NCI-H1105 (cell line): ENCODE measurements at places on chromosomes 16 and 17.

DNA sequence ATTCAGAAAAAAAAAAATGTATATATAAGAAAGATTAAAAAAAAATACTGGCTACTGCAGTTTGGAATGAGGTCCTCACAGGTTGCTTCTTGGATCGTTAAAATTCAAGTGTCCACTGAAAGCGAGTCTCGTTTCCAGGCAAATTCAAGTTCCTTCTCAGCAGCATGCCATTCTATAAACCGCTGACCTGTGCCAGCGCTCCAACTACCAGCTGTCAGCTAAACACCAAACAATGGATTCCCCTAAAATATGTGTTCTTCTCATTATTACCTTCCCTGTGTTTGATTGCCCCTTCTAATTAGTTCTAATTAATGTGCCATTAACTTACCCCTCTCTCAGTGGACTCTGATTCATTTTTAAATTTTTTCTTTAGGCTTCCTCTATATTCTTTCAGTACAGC is 92.4 kb downstream of the DNAH9 start:
- DNase-seq, result no peak

DNA sequence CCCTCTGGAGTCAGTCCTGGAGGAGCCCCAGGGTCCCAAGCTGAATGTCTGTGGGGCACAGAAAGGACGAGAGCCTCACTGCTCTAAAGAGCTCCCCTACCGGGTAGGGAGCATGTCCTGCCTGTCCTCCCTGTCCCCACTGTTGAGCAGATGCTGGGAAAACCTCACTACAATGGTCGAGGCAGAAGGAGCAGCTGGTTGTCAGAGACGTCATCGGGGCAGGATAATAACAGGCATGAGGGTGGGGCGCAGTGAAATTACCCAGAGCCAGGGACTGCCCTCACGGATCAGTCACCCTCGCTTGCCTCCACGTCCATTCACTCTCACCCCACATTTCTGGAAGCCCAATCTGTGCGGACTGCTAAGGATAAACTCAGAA is 538 bp downstream of the TM4SF5 start:
- no peak for DNase-seq

DNA sequence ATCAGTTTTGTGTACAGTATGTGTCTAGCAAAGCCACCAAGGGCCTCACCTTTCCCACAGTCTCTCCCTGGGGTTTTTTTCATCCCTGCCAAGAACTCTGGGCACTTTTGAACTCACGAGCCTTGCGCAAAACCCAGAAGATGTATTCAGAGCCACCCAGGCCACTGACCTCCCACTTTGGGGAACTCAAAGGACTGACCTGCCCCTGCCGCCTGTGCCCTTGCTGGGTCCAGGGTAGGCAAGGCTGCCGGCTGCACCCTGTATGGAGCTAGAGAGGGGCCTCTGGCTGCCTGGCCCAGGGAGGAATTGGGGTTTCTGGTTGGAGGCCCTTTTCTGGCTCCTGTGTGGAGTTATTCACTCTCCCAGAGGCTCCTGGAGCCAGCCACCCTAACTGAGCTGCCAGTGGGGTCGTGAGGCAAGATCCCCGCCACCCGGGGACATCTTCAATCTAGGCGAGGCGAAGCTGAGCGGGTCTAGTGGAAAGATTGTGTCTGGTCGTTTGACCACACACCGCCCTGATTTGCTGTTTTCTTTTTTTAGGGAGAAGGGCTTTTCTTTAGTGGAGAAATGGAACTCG is 1.9 kb downstream of the CDK5R1 start:
- no peak for DNase-seq

DNA sequence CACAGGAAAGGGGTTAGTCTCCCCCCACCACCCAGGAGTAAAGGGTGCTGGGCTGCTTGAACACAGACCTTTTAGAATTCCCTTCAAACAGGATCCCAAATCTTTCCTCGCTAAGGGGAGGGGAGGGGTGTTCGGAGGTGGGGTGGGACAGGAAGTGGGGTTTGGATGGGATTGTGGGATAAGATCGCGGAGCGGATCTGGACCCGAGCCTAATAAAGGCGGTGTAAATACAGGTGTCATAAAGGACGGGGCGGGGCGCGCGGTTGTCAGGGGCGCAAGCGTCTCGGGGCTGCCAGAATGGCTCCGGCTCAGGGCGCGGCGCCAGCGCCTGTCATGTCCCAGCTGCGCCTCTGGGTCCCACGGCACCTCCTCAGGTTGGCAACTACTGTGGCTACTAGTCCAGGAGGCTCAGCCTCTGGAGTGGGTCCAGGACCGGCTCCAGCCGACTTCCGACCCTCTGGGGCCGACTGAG is 59.8 kb upstream of the FBXO47 start:
- DNase-seq, result peak; percentile 67

DNA sequence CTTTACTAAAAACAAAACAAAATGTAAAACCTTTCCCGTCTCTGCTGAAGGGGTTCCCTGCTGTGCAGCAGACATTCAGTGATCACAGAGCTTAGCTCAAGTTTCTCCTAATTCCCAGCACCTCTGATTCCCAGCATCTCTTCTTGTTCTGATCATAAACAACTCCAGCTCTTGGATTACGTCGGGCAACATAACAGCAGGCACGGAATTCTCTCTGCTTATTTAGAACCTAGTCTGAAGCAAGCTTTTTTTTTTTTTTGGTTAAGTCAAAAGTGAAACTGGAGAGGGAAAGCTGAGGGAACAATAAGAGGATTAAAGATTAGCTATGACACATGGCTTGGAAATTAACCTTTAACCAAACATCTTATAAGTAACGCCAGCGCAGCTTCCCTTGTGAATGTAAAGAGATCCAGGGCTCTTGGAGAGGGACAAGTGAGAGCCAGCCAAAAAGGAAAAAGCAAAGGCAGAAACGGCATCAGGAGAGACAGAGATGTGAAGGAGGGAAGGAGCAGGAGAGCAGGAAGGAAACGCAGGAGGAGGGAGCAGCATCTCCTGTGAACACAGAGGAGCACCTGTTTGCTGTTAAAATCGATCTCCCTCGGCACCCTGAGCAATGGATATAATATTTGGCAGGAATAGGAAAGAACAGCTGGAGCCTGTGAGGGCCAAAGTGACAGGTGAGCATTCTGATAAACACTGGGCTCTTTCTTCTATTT is at the start of gene BCO1:
Gene BCO1, plus strand, starts transcription at position 394 of the 716 bp plus-strand sequence. Its CDS starts 220 bp downstream, at position 614.
- DNase-seq, result peak; percentile 8

DNA sequence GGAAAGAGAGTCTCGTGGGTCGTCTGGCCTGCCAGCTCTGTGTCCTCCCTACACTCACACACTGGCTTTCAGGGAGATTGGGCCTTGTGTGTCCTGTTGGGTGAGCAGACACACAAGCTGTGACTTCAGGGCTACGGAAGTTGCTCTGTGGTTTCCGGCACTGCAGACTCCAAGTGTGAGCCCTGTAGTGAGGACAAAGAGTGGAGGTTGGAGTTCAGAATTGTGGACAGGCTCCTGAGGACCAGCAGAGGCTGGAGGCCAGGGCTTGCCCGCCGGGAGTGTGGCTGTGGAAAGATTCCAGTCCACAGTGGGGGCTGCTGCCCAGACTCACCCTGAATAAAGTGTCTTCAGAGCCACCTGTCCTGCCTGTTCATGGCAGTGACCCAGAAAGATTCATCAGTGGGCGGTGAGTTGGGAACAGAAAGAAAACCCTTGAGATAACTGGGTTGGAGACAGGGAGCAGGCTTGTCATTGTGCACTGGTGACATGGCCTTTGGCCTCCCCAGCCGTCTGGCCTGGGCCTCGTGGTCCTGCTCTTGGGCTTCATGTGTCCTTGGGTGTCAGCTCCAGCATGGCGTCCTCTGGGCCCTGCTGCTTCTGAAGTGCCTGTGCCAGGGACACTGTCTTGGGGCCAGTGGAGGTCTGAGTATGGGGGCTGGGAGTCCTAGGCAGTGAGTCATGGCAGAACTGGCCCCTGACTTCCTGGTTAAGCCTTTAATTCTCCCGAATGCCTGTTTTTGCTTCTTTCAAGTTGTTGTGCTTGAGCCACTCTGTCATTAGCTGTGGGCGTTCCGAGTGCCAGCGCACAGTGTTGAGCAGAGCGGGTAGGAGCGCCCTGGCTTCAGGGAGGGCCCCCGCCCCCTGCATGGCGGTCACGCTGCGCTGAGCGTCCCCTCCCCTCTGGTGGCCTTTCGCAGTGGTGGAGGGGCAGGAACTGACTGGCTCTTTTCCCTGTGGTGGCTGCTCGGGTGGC is 19.9 kb upstream of the ZNF750 start:
- no peak for DNase-seq

DNA sequence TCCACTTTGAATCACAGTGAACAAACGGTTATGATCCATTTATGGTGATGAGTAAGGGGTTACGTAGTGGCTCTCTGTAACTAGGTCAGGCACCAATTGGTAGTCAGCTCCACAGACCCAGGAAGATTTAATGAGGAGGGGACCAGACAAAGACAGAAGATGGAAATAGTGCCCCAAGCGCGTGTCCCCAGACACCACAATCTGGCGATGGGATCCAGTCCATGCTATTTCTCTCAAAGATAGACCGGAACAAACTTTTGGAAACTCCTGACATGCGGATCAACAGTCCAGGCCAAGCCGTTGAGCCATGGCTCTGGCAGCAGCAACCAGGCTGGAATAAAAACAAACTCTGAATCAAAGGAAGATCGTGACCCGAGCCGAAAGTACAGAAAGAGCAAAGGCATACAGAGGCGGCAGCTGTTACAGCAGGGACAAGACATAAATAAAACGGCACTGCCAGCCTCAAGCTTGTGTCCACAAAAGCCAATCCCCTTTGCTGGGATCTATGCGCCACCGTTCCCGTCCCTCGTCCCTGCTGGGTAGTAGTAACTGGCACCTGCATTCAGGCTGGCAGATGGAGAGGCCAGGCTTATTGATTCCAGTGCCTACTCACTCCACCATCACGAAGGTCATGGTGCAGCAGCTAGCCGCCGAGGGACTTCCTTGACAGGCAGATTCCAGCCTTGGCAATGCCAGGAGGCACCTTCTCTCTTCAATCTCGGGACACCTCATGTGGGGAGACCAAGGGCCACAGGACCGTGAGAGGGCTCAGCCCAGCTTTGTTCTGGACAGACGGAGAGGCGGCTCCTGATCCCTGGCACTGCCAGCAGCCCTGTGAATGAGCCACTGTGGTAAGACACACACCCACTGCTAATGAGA is 50.2 kb downstream of the CDH11 start:
- DNase-seq, result no peak

DNA sequence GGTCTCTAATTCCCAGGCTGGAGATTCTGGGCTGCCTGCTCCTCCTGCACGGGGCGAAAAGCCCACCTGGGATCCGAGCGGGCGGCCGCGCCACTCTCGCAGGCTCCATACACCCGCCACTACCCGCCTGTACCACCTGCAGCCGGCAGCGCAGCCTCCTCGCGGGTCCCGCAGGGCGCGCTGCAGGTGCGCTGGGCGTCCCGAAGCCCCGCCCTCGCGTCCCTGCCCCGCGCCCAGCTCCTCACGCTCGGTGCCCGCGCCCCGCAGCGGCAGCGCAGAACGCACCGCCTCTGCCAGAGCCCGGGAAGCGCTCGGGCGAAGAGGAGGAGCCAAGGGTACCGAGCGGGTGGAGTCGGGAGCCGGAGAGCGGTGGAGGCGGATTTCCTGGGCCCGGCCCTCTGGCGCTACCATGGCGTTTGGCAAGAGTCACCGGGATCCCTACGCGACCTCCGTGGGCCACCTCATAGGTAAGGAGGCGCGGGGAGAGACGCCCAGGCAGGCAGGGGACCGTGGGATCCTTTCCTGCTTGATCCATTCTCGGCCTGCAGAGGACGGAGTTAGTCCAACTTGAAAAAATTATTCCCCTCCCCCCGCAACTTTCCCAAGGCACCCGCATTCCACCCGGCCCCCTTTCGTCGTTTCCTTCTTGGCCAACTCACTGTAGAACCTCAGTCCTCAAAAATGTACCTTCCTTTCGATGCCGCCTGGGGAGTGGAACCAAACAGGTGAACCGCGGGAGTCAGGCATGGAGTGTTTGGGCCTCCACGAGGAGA is at the start of gene TOM1L1:
Gene TOM1L1, plus strand, starts transcription at position 396 of the 773 bp plus-strand sequence. Its CDS starts 14 bp downstream, at position 410.
- DNase-seq, result peak; percentile 88

GRCh38 chr16:8626946-8627345 is 5.4 kb downstream of the METTL22 start:
- no peak for DNase-seq

DNA sequence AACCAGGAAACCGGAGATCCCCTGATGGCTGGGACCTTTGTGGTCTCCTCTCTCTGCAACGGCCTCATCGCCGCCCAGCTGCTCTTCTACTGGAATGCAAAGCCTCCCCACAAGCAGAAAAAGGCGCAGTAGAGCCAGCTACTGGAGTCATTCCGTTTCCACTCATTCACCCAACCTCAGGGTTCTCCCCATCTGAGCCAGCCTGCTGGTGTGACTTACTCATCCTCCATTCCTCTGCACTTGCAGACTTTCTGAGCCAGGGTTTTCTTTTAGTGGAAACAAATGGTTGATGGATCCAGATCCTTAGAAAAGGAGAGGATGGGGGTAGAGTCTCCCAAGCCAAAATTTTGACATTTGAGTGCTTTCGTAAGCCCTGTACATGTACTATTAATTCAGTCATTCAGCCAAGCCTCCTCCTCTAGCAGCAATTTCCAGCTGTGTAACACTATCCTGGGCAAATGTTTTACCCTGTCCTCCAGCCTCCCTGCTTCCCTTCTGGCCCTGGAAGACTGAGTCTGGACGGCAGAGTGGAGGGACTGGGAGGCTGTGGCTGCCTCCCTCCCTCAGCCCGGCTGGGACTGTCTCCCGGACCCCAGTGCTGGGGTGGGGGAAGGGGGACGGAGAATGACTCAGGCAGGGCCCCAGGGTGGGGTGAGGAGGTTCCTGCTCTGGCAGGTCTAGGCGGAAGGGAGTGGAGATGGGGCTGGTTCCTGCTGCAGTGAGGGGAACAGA is 2.3 kb downstream of the SOX15 start:
- no peak for DNase-seq

- DNase-seq, result no peak
These were observed 2.3 kb downstream of the CDYL2 start for GRCh38 chr16:80802138-80802537.

DNA sequence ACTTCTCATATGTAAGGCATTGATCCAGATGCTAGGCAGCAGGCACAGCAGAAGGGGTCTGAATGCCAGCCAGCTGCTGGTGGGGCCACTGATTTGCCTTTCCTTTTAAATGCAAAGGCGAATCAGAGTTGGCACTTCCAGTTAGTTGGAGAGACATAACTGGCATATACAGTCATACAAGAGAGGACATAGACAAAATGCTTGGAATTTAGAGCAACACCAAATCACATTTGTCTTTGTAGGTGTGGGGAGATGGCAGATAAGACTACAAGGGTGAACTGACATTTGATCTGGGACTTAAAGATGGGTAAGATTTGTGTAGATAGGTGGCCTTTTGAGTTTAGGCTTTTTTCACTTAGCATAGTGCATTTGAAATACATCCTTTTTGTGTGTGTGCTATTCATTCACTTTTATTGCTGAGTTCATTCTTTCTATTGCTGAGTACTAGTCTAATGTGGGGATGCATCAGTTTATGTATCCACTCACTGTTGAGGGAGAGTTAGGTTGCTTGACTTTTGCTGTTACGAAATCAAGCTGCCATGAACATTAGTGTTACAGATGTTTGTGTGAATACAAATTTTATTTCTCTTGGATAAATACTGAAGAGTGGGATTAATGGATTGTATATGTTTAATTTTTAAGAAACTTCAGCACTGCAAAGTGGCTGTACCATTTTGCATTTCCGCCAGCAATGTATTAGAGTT is 74.1 kb downstream of the SPECC1 start:
- DNase-seq, result no peak
